Stimulated activated CD8-positive, alpha-beta memory T cell treated with anti-CD3 and anti-CD28 coated beads, Interleukin-2, amount 100 ng/mL, for 1 hour (primary cell): ENCODE measurements at places on chromosomes 4 and X.

DNA sequence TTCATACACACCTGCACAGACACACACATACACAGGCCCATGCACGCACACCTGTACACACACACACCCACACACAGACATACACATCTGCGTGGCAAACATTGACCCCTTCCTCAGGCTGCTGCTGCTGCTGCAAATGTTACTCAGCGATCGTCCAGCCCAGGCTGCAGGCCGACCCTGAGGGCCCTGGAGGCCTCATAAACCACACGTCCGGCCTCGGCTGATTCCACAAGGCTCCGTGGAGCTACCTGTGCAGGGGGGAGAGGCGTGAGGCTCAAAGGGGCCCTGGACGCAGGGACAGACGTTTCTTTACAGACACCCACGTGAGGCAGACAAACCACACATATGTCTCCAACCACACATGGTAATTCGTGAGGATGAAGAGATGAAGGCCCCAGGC lies 53.9 kb upstream of the PPP2R3B start:
- no peak for DNase-seq

DNA sequence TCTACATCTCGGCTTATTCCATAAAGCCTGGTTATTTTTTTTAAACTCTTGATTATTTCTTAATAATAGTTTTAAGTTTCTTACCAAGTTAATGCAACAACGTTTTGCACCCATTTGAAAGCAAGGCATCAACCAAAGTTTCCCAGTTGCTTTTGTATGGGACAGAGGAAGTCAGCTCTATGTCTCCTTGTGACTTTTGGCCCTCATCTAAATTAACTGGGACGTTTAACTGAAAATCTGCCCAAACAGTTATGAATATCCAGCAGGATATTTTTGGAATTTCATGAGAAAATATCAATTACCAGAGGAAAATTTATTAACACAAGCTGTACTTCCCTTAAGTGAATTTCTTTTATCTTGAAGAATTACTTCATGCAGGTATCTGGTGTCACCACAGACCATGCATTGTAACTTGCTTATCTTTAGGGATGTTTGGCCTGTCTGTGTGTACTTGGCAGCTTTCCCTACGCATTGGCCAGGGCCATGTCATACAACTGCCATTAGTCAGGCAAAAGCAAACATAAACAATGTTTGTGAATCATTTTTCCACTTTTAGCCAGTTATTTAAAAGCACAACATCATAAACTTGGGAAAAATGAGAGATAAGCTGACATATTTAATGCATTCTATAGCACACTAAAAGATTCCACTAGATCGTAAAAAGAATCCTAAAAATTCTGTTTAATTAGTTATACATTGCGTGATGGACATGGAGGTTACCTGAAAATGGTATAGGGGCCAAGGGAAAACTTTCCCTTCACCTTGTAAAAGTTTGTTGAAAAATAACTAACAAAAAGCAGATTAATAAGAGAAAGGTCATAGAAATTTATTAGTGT lies 101.4 kb upstream of the PDE5A start:
- DNase-seq, result no peak

- no peak for DNase-seq
Measured at GRCh38 chrX:121987835-121988234, 940.4 kb downstream of the GLUD2 start.

DNA sequence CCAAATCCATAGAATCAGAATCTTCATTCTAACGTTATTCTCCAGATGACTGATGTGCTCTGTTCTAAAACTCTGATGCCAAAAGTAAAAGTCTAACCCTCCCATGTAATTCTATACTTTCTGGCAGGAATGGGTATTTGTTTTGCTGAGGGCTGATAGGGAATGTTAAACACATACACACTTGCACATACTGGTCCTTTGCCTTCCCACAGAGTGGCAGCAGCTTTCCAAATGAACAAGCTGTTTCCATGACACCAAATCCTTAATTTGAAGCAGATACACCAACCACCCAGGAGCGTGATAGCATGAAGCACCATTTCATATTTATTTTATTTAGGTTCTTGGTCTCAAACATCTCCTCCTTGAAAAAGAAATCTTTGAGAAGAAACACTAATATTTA lies 155.5 kb upstream of the PRDX4 start:
- no peak for DNase-seq

DNA sequence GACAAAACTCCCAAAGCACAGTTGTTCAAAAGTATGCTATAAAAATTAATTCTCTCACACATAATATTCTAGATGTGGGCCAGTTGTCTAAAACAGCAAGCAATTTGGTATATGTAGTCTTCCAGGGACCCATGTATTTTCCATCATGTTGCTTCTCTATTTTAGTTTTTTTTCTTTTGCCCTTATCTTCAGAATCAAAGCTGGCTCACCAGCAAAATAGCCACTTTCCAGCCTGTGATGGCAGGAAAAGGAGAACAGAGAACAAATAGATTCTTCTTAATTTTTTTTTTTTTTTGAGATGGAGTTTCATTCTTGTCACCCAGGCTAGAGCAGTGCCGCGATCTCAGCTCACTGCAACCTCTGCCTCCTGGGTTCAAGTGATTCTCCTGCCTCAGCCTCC lies 680.8 kb upstream of the TENM3 start:
- DNase-seq, result no peak

- DNase-seq, result no peak
Measured at GRCh38 chrX:120235284-120235683, 15.3 kb upstream of the ZBTB33 start.

GRCh38 chr4:105116616-105117319 lies 29.9 kb upstream of the TET2 start:
- no peak for DNase-seq

DNA sequence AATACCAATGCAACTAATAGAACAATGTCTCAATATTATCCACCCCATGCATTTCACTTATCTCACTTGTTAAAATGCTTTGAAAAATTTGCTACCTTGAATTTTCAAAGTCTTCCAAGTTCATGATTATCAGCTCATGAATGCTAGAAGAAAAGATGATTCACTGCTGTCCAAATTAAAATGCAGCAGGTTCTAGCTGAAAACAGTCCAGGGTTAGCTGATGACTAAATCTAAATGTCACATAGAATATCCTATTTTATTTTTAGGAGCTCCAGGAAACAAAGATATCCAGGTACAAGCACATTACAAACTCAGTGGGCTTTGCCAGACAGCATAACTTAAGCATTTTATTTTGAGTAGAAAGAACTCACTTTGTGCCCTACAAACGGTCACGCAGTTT lies 38.0 kb upstream of the SPARCL1 start:
- DNase-seq, result no peak

- no peak for DNase-seq
Measured at GRCh38 chr4:150302553-150302952, 224.3 kb downstream of the DCLK2 start.

GRCh38 chr4:80183250-80184052 lies 13.9 kb upstream of the PRDM8 start:
- no peak for DNase-seq

- DNase-seq, result no peak
Measured at GRCh38 chr4:97270051-97270450, 873.2 kb downstream of the STPG2 start.

DNA sequence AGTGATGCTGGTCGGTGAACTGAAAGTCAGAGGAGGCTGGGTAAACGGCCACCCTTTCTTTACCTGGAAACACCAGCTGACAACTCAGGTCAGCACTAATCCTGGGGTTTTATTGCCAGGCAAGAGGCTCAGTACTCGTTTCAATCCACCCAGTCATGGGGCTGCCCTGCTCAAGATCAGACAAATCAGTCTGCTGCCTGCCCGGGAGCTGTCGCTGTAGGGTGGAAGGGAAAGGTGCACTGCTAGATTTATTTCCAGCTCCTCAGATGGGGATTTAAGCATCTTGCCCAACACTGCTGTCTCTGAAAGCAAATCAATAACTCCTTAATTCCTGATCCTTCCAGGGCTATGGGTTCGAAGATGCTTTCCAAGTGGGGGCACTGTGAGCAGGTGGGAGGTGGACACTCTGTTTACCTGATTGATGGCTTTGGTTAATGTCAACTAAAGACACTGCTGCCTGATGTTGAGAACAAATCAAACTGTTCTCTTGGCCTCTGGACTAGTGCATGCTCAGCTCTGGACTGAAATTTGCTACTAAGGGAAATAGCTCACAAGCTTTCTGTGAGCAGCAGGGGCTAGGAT lies 59.3 kb downstream of the PHKA2 start:
- DNase-seq, result no peak

- DNase-seq, result no peak
Measured at GRCh38 chr4:138938366-138938690, 77.3 kb upstream of the NOCT start.

GRCh38 chr4:6002926-6003325 lies 15.3 kb downstream of the C4orf50 start:
- no peak for DNase-seq

GRCh38 chr4:152458801-152459302 lies 77.0 kb downstream of the FBXW7 start:
- DNase-seq, result no peak

DNA sequence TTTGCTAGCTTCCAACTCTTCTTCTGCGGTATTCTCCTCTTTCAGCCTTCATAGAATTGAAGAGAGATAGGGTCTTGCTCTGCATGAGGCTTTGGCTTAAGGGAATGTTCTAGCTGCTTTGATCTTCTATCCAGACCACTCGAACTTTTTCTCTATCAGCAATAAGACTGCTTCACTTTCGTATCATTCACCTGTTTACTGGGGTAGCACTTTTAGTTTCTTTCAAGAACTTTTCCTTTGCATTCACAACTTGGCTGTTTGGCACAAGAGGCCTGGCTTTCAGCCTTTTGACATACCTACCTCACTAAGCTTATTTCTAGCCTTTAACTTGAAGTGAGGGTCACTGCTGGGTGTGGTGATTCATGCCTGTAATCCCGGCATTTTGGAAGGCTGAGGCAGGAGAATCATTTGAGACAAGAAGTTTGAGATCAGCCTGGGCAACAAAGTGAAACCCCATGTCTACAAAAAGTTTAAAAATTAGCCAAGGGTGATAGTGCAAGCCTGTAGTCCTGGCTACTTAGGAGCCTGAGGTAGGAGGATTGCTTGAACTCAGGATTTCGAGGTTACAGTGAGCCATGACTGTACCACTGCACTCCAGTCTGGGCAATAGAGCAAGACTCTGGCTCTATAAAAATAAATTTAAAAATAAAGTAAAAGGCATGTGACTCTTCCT lies 47.1 kb upstream of the HPGDS start:
- DNase-seq, result no peak

DNA sequence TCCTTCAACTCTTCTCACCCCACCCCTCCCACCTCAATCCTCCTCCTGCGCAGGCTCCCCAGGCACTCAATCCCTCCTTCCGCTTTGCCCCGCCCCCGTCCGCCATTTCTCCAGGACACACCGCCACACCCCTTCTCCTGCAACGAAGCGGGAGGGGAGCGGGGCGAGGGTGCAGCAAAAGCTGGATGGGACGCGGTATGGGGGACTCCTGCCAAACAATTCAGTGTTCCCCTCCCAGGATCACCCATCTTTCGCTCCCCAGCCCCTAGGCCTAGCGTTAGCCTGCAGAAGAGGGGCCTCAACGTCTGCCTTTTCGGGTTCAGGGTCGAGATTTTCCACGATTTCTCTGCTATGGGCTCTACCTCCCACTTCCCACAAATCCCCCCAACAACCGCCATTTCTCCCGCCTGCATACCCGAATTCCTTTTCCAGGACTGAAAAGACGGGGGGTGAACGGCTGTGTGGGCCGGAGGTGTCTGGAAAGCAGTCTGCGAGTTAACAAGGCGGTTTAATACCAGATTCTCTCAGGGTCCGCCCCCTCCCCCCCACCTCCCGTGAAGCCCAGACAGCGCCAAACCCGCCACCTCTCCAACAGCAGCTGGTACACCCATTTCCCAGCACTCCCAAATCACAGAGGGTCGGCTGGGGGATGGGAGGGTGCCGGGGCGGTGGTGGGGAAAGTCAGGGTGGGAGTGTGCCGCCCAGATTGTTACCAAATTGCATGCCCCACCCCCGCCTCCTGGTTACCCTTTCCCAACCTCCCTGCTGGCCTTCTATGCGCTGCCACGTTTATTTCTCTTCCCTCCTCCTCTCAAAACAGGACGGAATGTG lies 774 bp downstream of the ARMCX2 start:
- no peak for DNase-seq

DNA sequence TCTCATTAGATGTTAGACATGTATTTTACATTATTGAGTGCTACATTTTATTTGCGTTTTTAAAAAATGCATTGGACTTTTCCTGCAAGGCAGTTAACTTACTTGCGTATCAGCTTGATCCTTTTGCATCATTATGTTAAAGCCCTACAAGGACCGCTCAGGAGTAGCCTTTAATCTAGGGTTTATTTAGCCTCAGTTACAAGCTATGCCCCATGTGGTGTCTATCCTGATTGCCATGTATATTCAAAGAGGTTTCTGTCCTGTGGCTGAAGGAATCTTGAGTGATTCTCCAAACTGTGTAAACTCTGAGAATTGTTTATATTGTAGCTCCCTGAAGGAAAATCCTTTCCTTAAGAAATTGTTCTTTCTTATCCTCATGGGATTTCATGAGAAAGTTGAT lies 821.8 kb upstream of the AGA start:
- DNase-seq, result no peak

DNA sequence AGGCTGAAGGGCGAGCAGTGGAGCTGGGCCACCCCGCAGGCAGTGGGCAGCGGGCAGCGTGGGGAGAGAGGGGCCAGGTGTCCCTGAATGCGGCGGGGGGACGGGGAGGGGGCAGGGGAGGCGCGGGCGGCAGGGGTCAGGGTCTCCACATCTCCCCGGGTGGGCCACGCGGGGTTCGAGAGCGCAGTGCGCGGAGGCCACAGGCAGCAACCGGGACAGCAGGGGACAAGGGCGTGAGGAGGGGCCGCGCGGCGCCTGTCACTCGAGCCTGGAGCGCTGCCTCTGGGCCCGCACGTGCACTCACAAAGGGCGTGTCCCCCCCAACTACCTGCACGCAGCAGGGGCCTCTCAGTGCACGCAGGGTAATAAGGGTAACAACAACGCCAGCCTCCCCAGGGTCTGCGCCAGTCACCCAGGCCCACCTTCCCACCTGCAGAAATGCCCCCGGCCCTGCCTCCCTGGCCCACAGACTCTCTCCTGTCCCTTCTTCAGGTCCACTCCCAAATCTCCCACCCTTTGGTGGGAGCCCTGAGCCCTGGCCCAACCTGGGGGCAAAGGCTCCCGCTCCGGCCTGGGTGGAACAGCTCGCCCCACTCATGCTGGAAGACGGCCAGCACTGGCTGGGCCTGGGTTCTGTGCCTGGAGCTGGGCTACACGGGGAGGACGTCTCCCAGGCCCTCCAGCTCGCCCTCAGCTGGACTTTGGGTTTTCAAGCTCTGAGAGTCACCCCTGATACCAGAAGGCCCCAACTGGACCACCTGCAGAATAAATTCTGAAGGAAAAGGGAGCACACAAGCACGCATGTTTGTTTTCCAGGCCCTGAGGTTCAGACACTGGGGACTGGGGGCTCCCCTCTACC lies 53.2 kb downstream of the ZFYVE28 start:
- DNase-seq, result no peak
